ENCODE measurements at places on chromosomes 2 and 18. TPM values are rescaled to one million over a fixed set of nuclear protein-coding genes. Genes with fewer than 3 reads are reported as not detected.

The LPIN2 gene
- total RNA-seq, result 79.6 TPM

DNA sequence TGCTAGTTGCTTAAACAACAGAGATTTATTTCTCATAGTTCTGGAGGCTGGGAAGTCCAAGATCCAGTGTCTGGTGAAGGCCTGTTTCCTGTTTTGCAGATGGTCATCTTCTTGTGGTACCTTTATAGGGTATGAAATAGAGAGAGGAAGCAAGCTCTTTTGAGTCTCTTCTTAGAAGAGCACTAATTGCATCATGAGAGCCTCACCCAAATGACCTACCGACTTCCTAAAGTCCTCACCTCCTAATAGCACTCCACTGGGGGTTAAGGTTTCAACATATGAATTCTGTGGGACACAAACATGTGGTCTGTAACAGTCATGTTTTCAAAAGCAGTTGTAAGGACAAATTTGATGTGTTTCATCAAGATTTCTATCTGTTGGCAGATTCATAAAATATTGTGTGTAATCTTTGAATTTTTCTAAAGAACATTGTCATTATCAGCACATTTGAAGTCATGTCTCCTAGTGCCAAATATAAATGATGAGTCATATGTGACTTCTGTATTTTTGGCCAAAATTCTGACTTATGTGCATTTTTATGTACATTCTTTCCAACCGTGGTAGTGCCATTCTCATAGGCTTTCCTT is 45.3 kb downstream of the CD28 start:
- no peak for DNase-seq

DNA sequence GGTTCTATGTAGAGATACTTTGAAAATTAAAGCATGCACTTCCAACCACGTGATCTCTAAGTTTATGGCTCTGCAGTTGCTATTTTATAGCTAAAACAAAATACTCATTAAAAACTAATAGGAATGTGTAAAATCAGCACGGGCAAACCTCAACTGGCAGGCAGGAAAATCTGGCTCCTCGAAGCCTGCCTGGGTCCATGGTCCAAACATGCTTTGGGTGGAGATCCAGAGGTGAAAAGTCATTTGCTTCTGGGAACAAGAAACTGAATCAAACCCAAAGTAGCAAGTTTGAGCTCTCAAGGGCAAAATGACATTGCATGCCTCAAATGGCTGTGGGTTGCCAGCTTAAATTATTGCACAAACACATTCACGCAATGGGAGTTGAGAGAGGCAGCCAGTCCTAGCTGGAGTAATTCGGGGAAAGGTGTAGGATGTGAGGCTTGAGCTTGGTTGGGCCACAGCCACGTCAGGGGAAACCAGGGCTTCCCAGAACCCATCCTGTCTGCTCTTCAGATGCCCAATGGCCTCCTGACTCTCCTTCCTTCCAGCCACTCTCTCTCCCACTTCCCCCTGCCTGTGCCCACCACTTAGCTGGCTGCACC is 75.2 kb upstream of the LCLAT1 start:
- no peak for DNase-seq

DNA sequence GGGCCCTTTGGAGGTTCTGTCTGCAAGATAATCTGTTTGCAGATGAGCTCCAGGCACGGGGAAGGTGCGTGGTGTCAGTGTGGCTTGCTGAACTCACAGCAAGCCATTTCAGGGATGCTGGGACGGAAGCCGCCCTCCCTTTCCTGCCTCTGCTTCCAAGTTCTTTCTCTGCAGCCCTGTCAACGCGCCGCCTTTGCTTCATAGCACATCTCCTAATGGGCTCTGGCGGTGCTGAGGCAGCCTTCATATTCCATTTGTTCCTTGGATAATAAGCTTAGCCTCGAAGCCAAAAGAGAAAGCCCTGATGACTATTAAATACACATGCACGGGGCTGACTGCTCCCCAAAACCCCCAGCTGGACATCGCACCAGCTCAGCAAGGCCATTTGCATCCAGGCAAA is 81.7 kb upstream of the TAF1B start:
- no peak for DNase-seq

DNA sequence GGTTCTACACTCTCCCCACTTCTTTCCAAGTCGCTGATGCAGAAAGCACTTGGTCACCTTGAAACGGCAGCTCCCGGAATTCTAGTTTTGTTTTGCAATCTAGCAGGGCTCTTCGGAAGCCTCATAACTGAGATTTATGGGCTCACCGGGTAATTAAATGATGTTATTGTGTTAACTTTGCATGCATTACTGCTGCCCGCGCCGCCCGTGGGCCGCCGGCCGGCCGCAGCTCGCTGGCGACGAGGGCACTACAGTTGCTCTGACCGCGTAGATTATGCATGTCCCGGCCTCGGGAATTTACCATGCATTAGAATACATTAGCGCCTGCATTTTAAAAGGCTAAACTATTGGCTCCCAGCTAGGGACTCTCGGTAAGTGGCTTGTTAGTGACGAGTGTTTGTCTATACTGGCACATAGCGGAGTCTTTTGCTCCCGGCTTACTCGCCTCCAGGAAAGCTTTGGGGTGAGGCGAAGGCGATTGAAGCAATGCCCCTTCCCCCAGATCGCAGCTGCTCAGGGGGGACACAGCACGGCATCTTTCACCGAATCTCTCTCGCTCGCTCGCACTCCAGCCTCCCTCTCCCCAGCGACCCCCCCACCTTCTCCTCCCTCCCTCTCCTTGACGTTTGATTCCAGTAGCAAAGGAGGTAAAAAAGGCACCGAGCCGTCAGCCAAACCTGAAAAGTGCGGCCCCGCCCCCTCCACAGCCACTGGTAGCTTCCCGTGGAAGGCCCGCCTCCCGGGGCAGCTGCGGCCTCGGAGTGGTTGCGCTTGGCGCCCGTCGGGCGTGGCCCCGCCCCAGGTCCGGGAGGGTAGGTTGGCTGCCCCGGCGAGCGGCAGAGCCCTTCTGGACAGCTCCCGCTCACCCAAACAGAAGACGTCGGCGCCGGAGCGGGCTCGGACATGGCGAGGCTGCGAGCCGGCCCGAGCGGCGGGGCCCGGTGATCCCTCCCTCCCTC is at the start of gene ONECUT2:
Gene ONECUT2 (plus strand): TSS at position 839 of the 959 bp plus-strand sequence. CDS start 343 bp downstream, outside the sequence.
- peak; percentile 57 for DNase-seq

- no peak for DNase-seq
Measured at GRCh38 chr2:8389431-8390108, 292.3 kb upstream of the ID2 start.

Measured in activated CD4-positive, alpha-beta memory T cell treated with anti-CD3 and anti-CD28 coated beads, Interleukin-2, amount 10 ng/mL, durations not matched to agents 7 days and 5 days (primary cell).